ENCODE measurements at places on chromosomes 7 and 10.
A peak's percentile ranks its signal among the peaks of the same experiment; 100 is the strongest.

GRCh38 chr10:76136961-76137360 lies 705.5 kb downstream of the LRMDA start:
- DNase-seq = no peak

- DNase-seq = no peak
Observed at GRCh38 chr10:61119573-61119972, 175.6 kb upstream of the RHOBTB1 start.

GRCh38 chr7:53001221-53001620 lies 34.2 kb upstream of the POM121L12 start:
- no peak for DNase-seq

GRCh38 chr7:116571037-116571436 lies 46.2 kb downstream of the CAV1 start:
- DNase-seq = peak; percentile 84

DNA sequence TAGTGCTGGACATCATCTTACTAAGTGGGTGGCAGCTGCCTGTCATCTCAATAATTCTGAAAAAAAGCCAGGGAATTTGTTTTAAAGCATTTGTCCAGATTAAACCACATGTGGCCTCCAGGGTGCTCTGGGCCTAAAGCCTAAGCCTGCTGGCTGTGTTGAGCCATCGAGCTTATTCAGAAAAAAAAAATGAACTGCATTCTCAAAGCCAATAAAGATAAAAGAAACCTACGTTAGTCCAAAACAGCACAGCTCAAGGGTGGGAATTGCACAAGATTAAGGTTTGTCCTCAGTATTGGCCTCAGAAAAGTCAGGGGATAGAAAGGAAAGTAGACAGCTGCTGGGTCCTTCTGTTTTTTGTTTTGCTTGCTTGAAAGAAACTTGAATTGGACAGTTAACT lies 22.6 kb upstream of the PRTFDC1 start:
- DNase-seq = peak; percentile 88

- DNase-seq = no peak
Observed at GRCh38 chr7:63113713-63114285, 884.9 kb upstream of the ZNF722 start.

DNA sequence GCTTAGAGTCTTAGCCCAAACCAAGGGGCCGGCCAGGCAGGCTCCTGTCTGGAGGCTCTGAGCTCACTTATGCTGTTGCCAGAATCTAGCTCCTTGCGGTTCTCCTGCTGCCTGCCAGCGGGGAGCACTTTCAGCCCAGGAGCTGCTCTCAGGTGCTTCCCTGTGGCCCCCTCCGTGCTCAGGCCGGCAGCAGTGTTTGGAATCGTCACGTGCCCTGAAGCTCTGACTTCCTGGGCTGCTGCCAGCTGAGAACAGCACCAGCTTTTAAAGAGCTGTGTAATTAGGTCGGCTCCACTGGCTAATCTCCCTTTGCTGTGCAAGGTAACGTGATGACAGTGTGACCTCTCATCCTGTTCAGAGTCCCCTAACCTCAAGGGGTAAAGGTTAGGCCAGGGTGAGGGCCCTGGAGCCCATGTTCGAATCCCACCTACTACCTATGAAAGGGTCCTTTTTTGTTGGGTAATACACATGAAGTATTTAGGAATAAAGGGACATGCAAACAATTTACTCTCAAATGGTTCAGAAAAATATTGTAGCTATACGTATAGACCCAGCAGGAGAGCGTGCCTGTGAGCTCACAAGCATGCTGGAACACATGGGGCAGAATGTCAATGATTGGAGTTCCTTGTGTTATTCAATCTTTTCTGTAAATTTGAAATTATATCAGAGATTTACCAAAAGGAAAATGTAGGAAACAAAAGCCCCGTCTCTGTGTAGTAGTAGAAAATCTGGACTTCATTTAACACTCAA lies 16.6 kb downstream of the ZNF862 start:
- DNase-seq = peak; percentile 47

- no peak for DNase-seq
Observed at GRCh38 chr7:132568962-132569361, 7.3 kb downstream of the PLXNA4 start.

DNA sequence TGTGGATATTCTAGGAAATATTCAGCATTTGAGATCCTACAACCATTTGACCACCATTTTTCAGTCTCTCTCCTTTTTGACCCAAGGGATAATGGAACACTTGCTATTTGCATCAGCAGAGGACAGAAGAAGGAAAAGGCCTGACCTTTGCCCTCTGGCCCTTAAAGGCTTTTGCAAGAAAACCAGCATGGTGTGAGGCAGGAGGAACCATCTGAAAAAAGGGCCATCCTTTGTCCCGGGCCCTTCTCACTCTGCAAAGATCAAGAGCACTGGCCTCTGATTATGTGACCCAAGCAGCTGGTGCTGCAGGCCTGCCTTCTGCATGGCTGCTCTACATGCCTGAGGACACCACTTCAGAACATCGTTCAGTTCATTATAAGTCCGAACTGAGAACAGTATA lies 133.3 kb upstream of the STK17A start:
- DNase-seq = no peak

DNA sequence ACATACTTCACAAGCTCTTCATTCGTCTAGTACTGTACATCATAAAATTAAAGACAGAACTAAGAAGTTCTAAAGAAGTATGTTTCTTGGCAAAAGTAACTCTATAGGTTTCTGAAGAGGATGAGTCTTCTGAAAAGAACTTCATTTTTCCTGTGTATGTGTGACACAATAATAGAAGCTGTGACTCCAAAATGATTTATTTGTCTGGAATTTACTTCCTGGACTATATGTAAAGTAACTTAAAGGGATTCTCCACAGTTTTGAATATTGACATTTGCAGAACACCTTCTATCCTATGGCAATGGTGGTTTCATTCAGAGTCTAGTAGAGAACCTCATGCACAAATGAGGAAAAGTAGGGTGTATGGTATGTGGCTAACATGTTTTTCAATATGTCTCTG lies 19.8 kb upstream of the CLDN12 start:
- peak; percentile 67 for DNase-seq

GRCh38 chr10:97328646-97329453 lies 5.7 kb downstream of the FRAT2 start:
- no peak for DNase-seq

GRCh38 chr7:110307776-110308175 lies 783.2 kb upstream of the LRRN3 start:
- peak; percentile 43 for DNase-seq

- no peak for DNase-seq
Observed at GRCh38 chr7:128933180-128933891, 4.4 kb upstream of the IRF5 start.

DNA sequence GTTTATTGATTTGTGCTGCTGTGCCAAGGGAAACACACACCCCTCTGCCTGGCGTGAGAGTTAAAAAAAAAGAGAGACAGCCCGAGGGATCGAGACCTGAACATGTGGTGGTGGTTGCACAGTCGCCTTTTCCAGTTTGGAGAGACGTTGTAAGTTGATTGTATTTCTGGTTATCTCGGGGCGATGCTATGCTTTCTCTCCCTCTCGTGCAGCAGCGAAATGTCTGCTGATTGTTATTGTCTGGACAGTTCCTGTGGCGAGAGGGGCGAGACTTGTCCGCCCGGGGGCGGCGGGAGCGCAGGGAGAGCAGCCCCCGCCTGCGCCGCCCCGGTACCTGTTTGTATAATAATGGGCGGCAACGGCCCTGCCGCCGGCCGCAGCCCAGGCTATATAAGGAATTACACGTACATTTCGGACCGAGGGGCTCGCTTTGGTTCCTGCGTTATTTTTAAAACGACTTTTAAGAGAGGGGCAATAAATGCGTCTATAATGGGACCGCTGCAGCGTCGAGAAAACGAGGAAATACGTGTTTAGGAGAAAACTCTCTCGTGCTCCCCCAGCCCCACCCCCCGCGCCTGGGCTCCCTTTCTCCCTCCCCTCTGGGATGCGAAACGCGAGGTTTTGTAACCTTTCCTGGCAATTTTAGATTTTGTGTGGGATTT lies 1.7 kb downstream of the ZEB1 start:
- peak; percentile 66 for DNase-seq

DNA sequence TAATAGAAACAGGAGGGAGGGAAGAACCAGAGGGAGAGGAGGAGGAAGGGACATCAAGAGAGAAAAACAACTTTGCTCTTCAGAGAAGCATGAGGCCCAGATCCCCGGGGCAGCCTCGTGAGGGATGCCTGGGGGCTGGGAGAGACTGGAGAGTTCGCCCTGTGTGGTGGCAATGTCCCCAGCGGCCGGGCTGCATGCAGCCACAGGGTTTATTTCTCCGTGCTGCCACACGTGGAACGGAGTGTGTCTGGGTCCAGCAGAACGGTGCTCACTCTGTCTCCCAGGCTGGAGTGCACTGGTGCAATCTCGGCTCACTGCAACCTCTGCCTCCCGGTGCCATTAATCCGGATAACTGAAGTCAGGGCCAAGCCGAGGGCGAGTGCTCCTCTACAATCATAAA lies 257.7 kb downstream of the ACTR3B start:
- DNase-seq = no peak

- DNase-seq = no peak
Observed at GRCh38 chr10:93131986-93132385, 58.3 kb downstream of the CYP26A1 start.

DNA sequence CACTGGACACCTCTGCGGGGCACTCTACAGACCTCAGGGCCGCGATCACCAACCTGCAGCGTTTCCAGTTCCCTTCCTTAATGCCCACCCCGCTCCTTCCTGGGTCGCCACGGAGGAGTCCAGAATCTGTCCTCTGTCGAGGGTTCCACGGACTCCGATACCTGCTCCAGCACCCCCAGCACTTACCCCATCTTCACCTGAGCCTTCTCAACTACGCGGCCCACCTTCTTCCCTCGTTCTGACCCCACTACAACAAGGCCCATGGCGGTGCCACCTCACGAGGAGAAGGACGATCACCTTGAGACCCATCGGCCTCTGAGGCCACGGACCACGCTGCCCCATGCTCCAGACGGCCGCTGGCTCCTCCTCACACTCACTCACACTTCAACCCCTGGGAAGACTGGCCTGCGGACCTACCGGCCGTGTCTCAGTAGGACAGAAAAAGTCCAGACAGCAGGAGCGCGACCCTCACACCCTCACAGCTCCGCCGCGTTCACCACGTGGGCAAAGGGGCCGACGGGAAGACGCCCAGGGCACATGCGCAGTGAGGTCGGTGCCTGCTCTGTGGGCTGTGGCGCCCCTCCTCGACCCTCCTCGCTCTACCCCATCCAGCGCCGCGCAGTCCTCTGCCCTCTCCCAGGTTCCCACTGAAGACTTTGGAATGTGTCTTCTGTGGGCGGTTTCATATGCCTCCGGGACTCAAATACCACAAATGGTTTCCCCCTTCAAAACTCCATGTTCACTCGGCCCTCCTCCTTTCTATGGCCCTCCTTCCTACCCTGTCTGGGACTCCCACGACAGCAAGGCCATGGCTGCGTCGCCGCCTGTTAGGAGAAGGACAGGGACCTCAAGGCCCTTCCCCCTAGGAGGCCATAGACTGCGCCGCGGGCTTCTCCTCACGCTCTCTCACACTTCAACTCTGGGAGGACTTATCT lies 193.9 kb upstream of the PHF14 start:
- DNase-seq = no peak

- DNase-seq = no peak
Observed at GRCh38 chr10:3415038-3415736, 242.6 kb upstream of the PITRM1 start.

- no peak for DNase-seq
Observed at GRCh38 chr7:157715071-157715937, 378.5 kb downstream of the DNAJB6 start.

GRCh38 chr7:117803476-117803875 lies 69.8 kb downstream of the CTTNBP2 start:
- peak; percentile 17 for DNase-seq

DNA sequence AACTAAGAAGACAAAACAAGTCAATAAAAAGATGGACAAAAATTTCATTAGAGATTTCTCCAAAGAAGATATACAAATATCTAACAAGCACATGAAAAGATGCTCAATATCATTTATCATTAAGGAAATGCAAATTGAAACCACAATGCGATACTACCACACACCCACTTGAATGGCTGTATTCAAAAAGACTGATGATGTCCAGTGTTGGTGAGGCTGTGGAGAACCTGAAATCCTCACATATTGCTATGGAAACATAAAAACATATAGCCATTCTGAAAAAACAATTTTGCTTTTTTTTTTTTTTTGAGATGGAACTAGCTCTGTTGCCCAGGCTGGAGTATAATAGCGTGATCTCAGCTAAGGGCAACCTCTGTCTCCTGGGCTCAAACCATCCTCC lies 124.1 kb upstream of the LAMB4 start:
- no peak for DNase-seq

DNA sequence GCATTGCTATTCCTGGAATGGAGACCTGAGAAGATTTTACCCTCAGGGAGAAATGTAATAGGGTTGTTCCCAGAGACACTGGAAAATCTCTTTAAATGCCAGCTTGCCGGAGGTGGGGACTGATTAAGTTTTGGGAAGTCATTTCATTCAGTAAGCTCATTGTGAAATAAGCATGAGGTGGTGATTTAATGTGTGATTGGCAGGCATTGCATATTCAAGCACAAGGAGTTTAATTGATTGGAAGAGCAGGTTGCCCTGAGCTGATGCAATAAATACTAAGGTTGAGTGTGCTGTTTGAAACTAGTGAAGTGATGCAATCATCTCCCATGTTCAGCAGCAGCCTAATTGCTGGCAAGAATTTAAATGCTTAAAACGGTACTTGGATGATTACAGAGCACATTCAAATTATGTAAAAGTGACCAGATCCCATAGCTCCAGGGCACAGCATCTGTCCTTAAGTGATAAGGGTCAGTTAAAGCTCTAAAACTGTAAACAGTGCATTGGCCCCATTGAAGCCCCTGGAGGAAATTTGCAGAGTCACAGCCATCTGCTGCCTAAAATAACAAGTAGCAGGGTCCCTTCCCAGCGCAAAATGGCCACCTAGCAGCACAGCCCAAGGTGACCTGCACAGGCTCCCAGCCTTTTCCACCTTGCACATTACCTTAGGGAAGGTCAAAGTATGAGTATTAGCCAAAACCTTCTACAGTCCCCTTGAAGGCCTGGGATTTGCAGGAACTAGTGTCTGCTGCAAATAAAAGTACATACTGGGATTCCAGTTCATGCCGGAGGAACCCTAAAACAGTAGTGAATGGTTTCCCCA lies 92.1 kb downstream of the CCDC71L start:
- peak; percentile 89 for DNase-seq

GRCh38 chr10:86401588-86402282 lies 35.1 kb upstream of the GRID1 start:
- peak; percentile 39 for DNase-seq

DNA sequence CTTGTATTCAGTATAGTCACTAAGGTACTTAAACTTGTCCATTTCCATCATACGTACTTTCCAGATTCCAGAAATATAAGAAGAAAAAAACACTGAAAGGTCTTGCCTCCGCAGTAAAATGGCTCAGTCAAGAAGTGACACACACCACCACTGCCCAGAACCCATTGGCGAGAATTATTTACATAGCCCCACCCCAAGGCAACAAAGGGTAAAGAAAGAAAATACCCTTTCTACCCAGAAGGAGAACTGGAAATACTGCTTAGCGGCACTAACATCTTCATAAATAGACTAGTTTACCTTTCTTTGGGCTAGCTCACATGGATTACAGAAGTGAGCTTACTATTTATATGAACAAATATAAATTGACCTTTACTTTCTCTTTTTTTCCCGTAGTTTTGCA lies 194.0 kb downstream of the PPP1R9A start:
- DNase-seq = no peak

Data from iris pigment epithelial cell (primary cell).